ENCODE measurements at places on chromosomes 7 and 10.

- no peak for DNase-seq
Observed at GRCh38 chr7:92260248-92260781, 14.5 kb downstream of the ANKIB1 start.

DNA sequence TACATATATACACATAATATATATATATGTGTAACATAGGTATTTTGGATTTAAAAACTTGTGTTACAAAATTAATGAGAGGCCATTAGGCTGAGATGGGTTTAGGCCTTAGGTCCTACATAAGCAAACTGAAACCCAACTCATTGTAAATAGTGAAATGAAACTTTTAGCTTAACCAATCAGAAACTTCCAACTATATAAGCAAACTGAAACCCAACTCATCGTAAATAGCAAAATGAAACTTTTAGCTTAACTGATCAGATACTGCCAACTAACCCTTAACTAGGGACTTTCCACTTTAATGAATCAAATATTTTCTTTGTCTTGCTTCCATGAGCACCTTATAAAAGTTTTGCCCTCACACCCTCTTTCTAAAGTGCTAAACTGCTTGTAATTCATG is 17.3 kb upstream of the SAMD9L start:
- DNase-seq = no peak

DNA sequence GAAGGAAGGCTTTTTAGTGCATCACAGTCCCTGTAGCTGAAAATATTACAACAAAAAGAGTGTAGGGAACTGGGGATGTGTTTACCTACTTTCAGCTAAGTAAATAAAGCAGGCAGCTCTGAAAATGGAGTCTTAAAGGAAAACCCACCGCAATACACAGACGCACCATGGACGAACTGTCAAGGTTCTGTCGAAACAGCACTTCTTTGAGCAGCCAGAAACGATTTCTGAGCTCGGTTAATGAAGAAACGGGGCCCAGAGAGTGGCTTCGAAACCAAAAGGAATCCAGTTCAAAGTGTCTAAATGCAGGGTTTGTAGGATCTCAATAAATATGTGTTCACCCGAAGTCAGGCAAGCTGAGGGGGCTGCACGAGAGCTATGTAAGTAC is 275.4 kb upstream of the NEBL start:
- DNase-seq = peak; percentile 1

- DNase-seq = no peak
Observed at GRCh38 chr7:153320005-153320404, 560.5 kb downstream of the ACTR3B start.

DNA sequence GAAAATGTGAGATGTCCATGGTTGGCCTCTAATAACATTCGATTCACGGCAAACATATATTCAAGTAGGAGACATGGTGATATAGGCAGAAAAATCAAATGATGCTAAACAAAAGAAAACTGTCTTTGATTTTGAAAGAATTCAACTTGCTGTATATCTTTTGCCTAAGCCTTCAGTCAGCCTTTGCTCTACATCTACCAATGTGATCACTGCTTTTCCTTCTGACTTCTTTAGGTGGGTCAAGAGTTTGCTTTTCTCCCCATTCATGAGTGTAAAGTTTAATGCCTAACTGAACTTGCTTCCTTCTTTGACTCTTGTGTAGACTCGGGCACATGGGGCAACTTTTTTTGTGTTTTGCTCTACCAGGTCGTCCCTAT is 417 bp upstream of the HIF1AN start:
- DNase-seq = no peak

- peak; percentile 73 for DNase-seq
Observed at GRCh38 chr10:17144757-17145156, 15.1 kb upstream of the CUBN start.

GRCh38 chr10:98309366-98310355 is 41.7 kb upstream of the LOXL4 start:
- peak; percentile 43 for DNase-seq

DNA sequence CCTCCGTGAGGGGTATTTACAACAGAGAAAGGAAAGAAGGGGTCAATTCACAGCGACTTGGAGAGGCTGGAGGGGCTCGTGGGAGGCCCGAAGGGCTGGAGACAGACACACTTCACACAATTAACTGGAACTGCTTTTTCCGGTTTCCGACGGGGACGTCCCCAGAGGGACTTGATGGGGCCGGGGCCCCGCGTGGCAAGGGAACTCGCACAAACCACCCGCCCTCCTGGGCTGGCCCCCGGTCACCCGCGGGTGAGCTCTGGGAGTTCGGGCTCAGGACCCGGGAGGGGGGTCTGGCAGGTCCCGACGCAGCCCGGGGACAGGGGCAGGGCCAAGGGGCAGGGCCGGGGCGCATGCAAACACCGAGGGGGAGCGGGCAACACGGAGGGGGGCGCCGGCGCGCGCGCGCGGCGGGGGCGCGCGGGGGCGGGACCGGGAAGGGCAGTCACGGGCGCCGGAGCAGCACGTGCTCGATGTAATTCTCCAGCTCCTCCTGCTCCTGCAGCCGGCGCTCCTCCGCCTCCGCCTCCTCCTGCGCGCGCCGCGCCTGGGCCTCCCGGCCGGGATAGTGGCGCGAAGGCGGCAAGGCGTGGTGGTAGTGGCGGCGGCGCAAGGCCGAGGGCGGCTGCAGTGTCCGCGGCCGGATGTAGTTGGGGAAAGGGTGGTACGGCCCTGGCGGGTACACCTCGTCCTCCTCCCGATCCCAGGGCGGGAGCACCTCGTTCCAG is 2.7 kb downstream of the VGF start:
- DNase-seq = peak; percentile 49

- DNase-seq = no peak
Observed at GRCh38 chr7:47314728-47315607, 266.9 kb downstream of the TNS3 start.

All from stimulated activated CD4-positive, alpha-beta T cell treated with anti-CD3 and anti-CD28 coated beads, Interleukin-15, amount 100 ng/mL, for 24 hours (primary cell).